ENCODE measurements at places on chromosomes 6 and 20.

DNA sequence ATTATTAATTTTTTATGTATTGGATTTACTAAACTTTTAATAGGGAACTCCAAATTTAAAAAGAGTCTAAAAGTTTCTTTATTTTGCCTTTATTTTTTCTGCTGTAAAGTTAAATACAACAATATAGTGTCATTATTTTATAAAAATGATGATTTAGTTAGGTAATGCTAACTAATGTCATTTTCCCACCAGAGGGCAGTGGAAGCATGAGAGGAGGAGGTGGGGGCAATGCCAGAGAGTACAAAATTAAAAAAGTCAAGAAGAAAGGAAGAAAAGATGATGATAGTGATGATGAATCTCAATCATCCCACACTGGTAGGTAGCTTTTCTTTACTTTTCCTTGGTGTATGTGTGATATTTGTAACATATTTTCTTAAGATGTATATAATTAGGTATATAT, 20.2 kb upstream of the FHL5 start:
- no peak for DNase-seq

- DNase-seq = no peak
These were observed 4.0 kb upstream of the RIPOR3 start for GRCh38 chr20:50695135-50695872.

DNA sequence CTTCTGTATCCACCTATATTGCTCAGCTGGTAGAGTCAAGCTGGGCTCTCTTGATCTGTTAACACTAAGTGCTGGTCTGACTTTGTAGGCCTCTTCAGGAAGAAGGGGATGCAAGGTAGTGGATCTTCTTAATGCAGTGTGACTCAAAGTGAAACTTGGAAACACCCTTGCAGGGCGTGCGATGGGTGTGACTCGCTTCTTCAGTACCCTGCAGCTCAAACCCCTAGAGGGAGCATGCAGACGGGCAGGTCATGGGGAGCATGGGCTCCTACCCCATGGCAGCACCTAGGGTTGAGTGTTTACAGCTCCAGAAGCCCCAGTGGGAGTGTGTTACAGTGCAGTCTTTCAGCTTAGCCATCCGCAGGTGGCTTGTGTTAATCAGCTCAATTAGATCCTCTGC, 757 bp upstream of the SAMD3 start:
- DNase-seq = no peak

- DNase-seq = no peak
These were observed 24.0 kb upstream of the GATA5 start for GRCh38 chr20:62499758-62500236.

GRCh38 chr20:49420292-49420691, 62.2 kb downstream of the KCNB1 start:
- no peak for DNase-seq

DNA sequence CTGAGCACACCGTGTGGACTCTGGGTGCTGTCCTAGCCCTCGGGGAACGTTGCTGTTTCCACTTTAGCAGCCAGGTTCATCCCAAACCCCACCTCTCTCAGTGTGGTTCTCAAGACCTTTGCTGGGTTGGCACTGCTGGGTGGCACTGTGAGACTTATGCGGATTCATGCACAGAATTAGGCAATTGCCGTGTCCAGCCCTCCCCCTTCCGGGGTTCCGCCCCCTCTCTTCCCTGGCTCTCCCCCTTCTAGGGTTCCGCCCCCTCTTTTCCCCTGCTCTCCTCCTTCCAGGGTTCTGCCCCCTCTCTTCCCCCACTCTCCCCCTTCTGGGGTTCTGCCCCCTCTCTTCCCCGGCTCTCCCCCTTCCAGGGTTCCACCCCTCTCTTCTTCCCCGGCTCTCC, 39.8 kb upstream of the SLCO4A1 start:
- DNase-seq = no peak

DNA sequence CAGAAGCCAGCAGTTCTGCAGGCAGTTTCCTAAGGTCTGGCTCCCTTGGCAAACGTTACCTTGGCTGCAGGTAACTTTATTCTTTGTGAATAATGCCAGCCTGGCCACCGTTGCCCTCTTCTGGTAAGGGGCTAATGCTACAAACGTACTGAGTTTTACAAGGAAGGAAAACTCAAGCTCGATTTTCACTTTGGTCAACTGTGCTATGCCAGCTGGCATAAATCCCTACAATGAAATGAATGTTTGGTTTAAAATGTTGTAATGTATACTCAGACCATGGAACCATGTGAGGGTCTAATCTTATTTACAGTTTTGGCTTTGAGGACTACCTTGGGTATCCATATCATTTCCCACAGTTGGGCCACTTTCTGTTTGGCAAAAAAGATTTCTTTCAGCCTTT, 101.4 kb downstream of the SLX4IP start:
- DNase-seq = no peak

GRCh38 chr6:52109171-52109571, 21.8 kb upstream of the PKHD1 start:
- no peak for DNase-seq

Data from ELF-1 (cell line).